Activated CD4-positive, alpha-beta T cell treated with anti-CD3 and anti-CD28 coated beads, Interleukin-2, amount 50 U/mL, for 16 hours (primary cell): ENCODE measurements at places on chromosomes 1 and 21.

- no peak for DNase-seq
These were observed 5.1 kb upstream of the NT5C1A start for GRCh38 chr1:39676948-39677548.

- no peak for DNase-seq
These were observed 107.1 kb downstream of the SPSB1 start for GRCh38 chr1:9399510-9400424.

DNA sequence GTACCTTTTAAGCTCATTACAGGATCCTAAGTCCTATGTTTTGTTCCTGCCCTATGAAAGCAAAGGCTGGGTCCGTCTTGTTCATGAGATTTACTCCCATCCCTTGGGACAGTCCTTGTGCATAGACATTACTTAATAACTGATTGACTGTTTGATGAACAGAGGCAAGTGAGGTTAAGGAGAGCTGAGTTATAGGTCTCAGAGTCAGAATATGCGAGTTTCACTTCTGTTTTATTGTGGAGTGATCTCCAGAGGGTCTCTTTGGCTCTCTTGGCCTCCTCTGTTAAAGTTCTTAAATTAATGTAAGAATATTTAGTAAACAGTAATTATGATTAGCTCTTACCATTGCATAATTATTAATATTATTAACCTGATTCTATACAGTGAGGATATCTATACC lies 52.6 kb downstream of the BRINP2 start:
- DNase-seq, result no peak

GRCh38 chr1:159023723-159024122 lies 14.0 kb downstream of the IFI16 start:
- DNase-seq, result no peak

DNA sequence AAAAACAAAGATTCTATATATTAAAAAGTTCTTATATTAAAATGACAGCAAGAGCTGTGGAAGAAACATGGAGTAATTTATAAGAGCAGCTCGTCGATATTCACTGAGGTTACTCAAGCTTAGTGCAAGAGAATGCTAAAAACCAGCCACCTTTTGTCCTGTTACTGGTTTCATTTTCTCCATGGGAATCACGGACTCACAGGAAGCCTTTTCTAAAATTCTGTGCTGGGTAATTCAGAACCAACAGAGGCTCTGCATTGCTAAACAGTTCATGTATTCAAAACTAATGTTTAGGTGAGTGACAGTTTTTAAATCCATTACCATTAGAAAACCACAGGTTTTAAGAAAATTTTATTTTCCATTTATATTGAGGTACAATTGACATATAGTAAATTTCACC lies 147.8 kb upstream of the MAP1LC3C start:
- DNase-seq, result no peak

DNA sequence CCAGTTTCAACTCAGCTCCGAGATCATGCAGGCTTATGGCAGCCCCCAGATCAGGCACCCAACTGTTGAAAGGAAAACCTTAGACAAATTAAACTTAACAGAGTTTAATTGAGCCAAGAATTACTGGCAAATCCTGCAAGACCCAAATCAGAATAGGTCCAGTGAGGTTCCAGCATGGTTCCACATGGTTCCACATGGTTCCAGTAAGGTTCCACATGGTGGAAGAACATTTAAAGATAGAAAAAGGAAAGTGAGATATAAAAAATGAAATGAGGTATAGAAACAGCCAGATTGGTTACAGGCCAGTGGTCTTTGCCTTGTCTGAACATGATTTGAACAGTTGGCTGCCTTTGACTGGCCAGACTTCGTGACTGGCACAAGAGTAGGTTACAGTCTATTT lies 288.8 kb upstream of the LRRC7 start:
- DNase-seq, result no peak

DNA sequence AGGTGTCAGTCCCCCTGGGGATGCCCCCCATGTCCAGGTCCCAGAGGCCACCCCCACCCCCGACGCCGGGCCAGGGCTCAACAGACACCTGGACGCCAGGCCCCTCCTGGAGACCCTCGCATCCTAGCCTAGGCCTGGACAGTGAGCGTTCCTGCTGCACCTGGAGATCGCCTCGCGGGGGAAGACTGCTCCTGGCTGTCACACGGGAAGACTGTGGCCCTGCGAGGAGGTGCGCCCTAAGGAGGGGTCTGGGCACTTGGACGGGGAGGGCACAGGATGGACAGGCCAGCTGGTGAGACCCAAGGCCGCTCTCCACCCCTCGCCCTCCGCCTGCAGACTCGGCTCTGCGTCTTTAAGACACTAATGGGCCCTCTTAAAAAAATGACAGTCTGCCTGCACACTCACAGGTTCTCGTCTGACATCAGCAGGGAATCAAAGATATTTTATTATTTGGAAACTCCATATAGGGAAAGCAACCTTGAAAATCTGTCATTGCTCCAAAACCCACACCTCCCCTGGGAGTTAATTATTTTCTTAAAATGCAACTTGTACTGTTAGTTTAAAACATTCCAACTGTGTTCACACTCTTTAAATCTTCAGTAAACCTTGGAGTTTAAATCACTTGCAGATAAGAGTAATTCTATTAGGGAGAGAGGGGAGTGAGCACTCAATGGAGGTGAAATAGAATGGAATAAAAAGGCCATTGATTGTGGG lies 45.6 kb upstream of the ACTRT2 start:
- DNase-seq, result no peak

DNA sequence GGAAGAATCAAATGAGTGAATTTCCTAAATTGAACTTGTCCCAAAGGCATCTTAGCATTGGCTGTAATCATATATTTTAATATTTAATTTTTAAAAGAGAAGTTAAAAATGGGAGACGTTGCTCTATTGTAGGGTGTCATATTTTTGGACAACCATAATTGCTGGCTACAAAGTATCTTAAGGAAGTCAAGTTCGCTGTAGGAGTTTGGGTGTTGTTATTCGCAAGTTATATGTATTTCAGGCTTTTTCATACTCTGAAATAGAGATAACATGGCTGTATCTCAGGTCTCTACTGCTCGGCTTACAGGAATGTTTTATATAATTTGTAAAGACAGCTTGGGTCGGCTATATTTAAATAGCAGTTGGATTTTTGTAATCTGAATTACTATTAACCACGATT lies 852 bp downstream of the TMEM50A start:
- DNase-seq, result no peak

DNA sequence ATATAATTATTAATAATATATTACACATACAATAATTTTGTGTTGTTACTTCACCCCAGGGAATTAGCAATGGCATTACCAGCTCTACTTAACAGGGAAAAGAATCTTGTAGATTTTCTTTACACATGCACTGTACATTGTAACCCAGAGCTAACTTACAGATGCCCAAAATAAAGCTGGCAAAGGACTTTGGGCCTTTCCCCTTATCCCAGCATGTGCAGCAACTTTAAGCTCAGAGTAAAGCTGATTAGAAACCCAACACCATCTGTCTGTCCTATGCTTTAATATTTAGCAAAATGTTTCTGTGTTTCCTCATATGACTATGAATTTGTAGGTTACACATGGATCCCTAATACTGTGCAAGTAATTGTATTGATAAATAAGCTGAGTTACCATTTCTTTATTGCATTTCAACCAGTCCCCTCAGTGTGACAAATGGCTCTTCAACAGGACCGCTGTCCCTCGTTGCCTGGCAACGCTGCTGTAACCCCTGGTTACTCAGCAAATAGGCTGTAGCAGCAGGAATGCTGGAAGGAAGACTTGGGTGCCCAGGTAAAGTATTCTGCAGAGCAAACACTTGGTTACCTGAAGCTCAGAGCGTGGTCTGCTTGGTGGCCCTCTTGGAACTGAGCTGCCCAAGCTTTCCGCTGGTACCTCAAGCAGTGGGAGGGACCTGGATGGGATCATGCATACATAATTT lies at the start of gene USH2A:
USH2A (minus strand) TSS at position 628 of the 700 bp plus-strand sequence. CDS start 1,112 bp downstream, outside the sequence.
- no peak for DNase-seq
